ENCODE measurements at places on chromosomes 6 and 20.

- DNase-seq: no peak
Observed at GRCh38 chr6:15770347-15771143, 107.7 kb upstream of the DTNBP1 start.

DNA sequence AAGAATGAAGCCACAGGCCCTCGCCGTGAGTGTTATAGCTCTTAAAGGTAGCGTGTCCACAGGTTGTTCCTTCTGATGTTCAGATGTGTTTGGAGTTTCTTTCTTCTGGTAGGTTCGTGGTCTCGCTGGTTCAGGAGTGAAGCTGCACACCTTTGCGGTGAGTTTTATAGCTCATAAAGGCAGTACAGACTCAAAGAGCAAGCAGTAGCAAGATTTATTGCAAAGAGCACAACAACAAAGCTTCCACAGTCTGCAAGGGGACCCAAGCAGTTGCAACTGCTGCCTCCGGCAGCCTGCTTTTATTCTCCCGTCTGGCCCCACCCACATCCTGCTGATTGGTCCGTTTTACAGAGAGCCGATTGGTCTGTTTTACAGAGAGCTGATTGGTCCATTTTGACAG lies 5.2 kb downstream of the HIVEP1 start:
- DNase-seq: no peak

DNA sequence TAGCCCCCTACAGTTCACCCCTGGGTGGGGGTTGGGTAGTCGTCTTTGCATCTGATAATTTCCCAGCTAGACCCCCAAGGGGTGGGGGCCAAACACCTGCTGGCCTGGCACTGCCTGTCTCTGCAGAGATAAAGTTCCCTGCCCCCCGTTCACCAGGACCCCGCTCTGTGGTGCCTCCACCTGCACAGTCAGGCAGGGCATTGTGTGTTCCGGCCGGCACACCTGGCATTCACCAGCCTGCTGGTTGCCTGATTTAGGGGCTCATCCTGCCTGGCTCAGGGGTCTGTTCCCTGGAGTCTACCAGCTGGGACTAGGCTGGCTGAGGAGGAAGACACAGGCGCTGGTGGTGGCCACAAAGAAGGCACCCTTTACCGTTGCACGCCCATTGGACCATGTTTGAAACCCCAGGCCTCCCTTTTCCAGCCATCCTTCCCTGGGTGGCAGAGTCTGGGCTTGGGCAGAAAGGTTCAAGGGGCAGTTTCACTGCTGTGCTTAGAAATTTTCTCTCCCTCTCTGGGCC lies 30.8 kb upstream of the SCRT2 start:
- DNase-seq: no peak

GRCh38 chr6:160990847-160991405 lies 643 bp upstream of the MAP3K4 start:
- no peak for DNase-seq

DNA sequence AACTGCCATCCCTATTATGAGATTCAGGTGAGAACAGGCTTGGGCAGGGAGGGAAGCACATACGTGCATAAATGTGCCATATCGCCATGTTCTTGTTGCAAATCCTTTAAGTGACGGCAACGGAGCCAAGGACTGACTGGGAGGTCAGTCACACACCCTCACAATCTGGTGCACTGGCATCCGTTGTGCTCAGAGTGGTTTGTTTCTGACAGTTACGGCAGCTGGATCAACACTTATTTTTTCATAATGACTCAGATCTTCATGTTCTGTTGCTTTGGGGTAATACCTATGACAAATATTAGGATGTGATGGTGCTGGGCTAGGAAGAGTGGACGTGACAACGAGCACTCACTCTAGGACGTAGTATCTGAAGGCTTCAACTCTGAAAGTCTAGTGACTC lies 56.2 kb upstream of the PREP start:
- DNase-seq: no peak

DNA sequence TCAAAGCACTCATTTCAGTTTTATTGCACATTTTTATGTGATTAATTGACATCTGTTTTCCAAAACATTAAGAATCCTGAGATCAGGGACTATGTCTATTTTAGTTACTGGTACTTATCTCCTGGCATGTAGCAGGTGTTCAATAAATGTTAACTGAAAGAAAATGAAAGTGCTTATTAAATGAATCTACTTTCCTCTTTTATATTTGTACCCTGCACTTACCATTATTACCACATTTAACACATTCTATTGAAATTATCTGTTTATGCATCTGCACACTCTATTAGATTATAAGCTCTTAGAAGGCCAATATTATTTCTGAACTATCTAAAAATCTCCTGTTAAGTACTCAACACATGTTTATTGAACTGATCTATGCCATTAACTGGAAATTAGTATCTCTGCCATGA lies 131.9 kb downstream of the EPM2A start:
- no peak for DNase-seq

GRCh38 chr6:3773678-3774298 lies 22.3 kb upstream of the PXDC1 start:
- DNase-seq: no peak

- DNase-seq: no peak
Observed at GRCh38 chr20:47998736-47999135, 213.5 kb upstream of the SULF2 start.

GRCh38 chr6:23659125-23659524 lies 466.9 kb upstream of the NRSN1 start:
- peak; percentile 47 for DNase-seq

- DNase-seq: no peak
Observed at GRCh38 chr6:166595061-166595780, 8.7 kb upstream of the RAMACL start.

- DNase-seq: peak; percentile 40
Observed at GRCh38 chr6:130019326-130020072, 1.1 kb downstream of the L3MBTL3 start.

DNA sequence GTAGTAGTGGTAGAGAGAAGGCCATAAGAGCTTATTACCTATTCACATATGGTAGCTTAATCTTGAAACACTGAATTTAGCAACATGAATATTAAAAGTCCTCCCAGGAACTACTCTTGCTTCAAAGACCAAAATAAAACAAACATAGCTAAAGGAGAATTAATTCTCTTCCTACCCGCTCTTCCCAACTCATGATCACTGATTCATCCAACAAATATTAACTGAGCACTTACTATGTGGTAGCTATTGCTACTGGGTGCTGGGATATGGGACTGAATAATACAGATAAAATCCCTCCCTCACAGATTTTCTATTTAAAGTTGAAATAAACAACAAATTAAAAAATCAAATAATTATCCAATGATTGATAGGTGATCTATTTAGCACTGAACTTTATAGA lies 287.1 kb downstream of the BTBD9 start:
- no peak for DNase-seq

GRCh38 chr6:111338843-111339242 lies 144.2 kb downstream of the REV3L start:
- no peak for DNase-seq

GRCh38 chr6:22765015-22765414 lies 195.6 kb downstream of the HDGFL1 start:
- DNase-seq: no peak

GRCh38 chr6:150391890-150392289 lies 23.1 kb downstream of the IYD start:
- no peak for DNase-seq

- DNase-seq: no peak
Observed at GRCh38 chr6:132675002-132675401, 16.0 kb upstream of the TAAR1 start.

DNA sequence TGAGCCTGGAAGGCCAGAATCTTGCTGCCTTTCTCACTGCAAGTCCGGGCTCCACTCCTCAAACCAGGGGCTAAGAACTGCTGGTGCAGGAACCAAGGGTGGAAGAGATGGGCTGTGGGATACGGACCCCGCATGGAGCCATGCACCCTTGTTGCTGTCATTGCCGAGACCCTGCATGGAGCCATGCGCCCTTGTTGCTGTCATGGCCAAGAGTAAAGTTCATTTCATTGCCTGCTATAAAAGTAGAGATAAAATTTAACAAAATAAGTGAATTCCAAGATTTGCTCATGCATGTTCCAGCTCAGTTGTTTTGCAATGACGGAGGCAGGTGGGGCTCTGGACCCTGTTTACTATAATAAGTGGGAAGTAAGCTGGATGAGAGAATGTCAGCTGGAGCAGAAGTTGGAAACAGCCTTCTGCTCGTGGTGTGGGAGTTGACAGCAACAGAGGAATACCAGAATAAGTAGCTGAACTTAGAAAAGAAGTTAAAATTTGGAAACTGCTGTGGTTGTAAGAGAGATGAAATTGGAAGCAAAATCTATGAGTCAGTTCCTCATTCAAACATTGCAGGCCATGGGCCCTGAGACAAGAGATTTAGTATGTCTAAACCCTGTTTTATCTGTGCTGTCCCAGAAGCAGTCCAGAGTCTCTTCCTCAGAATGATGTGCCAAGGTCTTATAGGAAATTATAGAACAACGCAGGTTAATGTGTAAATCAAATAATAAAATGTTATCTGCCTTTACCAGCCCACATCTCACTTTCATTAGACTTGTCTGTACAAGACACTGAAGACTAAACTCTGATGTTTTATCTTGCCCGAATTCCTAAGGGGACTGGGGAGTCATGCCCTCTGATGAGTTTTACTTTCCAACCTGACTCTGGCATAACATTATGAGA lies 15.8 kb upstream of the THBS2 start:
- DNase-seq: no peak

GRCh38 chr20:49597825-49598395 lies 30.0 kb upstream of the PTGIS start:
- DNase-seq: no peak

DNA sequence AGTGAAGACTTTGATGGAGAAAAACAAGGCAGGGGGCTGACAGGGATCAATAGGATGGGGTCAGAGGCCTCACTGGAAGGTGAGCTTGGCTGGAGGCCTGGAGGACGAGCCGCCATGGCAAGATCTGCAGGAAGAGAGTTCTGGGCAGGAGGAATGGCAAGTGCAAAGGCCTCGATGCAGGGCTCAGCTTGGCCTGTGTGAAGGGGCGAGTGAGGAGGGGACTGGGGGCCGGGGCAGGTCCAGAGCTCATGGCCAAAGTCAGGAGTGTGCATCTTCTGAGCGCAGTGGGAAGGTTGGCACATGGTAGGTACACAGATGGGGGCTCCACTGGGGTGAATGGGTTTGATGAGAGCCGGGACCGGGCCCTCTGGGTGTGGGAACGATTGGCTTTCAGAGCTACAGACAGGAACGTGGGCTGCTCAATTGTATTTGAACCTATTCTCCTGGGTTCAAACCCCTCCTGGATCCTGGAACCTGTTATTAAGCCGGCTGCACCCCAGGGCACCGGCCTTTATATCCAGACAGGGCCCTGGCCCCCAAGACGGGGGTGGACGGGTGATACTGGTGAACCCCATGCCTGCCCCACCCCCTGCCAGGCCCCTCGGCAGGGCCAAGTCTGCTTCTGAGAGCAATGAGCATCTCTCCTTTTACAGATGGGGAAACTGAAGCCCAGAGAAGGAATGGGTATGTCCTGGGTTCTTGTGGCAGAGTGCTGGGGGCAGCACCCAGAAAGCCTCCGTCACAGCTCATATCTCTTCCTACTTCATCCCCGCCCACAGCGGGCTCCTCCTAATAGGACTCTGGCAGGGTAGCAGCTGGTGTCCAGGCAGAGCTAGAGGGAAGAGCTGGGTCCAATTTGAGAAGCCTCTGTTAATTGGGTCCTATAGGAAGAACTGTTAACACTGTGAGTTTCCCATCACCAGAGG lies 106.1 kb downstream of the CEBPB start:
- no peak for DNase-seq

DNA sequence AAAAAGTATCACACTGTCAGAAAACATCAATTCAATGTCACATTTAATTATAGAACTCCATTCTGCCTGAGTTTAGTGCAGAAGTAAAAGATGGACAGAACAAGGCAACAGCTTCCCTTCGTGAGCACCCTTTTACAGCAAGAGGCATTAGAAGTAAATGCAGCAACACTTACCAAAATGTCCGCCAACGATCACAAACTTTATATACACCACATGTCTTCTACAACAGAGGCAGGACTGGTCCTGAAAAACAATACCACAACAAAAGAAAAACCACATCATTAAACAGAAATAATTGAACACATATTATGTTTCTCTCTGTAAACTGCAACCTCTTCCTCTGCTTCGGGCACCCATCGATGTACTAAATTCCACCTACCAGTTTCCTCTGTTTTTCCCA lies 92.9 kb downstream of the FYN start:
- DNase-seq: no peak

DNA sequence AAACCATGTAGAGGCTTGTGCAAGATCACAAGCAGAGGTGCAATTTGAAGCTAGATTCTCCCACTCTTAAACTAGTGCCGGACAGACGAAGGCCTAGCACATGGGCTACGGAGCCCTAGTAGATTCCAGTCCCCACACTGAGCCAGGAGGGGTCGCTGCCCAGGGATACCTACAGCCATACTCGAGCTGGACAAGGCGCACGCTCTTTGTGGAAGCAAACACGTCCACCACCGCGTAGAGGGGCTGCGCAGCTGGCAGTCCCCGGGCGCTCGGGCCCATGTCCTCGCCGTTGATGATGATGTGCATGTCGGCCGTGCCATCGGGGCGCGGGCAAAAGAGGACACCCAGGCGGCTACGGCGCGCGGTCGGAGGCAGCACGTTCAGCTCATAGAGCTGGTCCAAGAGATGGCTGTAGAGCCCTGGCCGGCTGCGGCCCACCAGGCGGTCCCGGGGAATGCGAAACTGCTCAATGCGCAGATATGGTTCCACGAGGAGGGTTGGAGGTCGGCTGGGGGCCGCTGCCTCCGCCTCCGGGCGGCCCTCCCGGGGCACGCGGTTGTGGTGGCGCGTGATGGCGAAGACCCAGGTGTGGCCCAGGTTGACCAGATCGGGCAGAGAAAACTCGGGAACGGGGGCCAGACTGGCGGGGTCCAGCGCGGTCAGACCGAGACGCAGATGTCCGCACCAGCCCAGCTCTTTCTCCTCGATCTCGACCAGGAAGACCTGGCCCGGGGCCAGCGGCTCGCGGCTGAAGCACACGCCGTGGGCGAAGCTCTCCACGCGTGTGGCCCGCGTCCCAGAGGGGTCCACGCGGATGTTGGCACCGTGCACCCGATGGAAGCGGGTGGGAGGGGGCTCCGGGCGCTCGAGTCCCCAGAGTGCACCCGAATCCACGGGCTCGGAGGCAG lies 677 bp downstream of the NEURL2 start:
- peak; percentile 30 for DNase-seq

- no peak for DNase-seq
Observed at GRCh38 chr6:159473475-159474263, 219.4 kb downstream of the SOD2 start.

- DNase-seq: no peak
Observed at GRCh38 chr20:63663332-63664066, 5.4 kb downstream of the RTEL1 start.

DNA sequence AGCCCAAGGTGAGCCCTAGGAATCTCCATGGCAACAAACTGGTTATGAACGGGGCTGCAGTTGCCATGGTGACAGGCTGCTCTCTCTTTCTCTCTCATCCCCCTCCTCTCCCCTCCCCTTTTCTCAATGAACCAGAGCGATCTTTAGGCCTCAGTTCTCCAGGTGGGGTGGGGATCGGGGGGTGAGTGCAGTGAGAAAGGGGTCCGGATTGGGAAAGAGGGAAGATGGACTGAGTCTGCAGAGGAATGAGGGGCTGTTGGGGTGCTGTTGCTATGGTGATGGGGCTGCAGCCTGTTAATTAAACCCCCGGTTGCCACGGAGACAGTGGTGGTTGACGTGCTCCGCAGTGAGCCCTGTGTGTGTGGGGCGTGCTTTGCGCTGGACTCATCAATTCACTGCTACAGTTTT lies 3.6 kb upstream of the SLC12A5 start:
- DNase-seq: no peak

GRCh38 chr6:140774080-140774505 lies 1358.6 kb upstream of the GJE1 start:
- no peak for DNase-seq

GRCh38 chr6:119034827-119035458 lies 43.5 kb downstream of the FAM184A start:
- DNase-seq: no peak

GRCh38 chr6:97468981-97469380 lies 186.0 kb upstream of the MMS22L start:
- no peak for DNase-seq

Measured in NCI-H1105 treated with DMSO at 0.1 percent for 48 hours (cell line).